Activated gamma-delta T cell (primary cell): ENCODE measurements at places on chromosomes 6 and 20.

DNA sequence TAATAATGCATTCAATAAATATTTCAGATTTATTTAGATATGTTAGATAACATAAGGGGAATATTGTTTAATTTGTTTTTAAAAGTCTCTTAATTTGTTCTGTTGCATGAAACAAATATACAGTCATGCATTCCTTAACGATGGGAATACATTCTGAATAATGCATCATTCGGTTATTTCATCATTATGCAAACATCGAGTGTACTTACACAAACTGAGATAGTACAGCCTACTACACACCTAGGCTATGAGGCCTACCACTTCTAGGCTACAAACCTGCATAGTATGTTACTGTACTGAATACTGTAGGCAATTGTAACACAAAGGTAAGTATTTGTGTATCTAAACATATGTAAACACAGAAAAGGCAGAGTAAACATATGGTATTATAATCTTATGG lies 118.7 kb downstream of the EPHA7 start:
- DNase-seq: no peak

DNA sequence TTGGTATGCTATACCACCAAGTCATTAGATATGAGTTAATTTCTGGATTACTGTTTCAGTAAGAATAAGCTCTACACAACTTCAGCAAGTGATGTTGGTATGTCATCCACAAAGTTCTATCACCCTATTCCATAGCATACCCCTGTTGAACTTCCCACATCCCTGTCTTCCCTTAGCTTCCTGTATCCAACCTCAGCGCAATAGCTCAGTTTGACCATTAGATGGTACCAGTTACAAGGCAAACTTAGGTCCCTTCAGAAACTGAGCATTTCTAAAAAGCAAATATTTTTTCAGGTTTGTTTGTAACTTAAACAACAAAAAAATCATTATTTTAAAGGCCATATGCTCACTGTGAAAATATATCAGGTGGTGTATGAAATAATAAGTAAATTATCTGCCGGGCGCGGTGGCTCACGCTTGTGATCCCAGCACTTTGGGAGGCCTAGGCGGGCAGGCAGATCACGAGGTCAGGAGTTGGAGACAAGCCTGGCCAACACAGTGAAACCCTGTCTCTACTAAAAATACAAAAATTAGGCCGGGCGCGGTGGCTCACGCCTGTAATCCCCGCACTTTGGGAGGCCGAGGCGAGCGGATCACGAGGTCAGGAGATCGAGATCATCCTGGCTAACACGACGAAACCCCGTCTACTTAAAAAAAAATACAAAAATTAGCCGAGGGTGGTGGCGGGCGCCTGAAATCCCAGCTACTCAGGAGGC lies 8.8 kb upstream of the MOG start:
- no peak for DNase-seq

DNA sequence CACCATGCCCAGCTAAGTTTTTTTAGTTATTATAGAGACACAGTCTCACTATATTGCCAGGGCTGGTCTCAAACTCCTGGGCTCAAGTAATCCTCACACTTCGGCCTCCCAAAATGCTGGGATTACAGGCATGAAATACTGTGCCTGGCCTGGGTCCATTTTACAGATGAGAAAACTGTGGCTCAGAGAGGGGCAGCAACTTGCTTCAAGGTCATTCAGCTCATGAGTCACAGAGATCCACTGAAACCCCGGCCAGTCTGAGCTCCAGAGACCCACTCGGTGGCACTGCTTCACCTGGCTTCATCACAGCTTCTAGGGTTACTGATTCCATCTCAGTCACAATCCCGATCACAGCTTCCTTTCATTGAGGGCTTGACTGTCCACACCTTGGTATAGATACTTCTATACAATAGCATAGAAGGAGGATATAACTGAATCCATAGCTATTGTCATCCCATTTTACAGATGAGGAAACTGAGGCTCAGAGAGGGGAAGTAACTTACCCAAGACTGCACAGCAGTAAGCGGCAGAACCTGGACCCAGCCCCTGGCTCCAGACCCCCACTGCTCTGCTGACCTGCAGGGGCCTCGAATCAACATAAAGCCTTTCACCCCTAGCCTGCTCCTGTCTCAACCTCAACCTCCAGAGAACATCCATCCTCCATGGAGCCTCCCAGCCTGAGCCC lies 11.8 kb downstream of the NOL4L start:
- no peak for DNase-seq

GRCh38 chr6:22411376-22412105 lies 114.7 kb upstream of the PRL start:
- no peak for DNase-seq

DNA sequence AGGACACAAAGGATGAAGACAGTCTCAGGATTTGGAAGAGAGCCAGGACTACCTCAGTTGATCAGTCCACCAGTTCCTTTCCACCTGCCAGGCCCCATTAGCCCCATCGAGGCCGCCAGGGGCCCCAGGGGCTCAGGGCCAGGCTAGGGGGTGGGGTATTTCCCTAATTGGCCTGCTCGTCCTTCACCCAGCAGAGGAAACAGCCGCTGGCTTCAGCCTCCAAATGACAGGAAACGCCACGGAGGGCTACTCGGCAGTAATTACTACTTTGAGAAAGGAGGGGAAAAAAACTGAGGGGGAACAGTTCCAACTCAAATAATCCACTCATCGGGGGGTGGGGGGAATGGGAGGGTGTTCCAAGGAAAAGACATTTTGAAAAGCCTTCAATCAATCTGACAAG lies 42.7 kb downstream of the MAFB start:
- no peak for DNase-seq

DNA sequence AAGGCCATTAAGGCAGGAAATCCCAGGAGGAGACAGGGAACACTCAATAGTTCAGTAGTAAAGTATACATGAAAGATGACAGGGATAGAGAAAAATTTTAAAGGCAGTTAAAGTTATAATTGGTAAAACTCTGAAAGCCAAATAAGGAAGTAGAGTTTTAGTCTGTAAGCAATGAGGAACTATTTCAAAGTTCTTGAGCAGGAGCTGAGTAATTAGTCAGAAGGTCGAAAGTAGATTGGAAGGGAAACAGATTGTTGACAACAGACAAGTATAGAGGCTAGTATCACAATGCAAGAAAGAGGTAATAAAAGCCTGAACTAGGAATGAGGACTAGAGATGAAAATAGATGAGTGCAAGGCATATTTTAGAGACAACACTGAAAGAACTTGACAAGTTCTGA lies 150.3 kb downstream of the CDK19 start:
- no peak for DNase-seq

DNA sequence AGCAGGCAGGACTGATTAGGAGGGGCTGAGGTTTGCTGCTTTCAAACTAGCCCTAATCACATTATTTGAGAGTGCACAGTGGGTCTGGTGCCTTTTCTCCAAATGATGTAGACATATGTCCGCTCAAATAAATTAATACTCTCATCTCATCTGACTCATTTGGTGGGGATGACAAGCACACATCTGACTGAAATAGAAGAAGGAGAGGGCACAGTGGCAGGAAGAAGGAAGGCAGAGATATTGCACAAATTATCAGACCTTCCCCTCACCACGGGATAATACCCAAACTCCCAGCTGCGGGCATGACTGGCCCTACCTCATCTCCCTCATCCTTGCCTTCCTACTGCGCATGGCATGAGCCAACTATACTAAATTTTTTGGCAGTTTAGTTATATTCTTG lies 33.9 kb upstream of the TNFRSF21 start:
- DNase-seq: no peak

DNA sequence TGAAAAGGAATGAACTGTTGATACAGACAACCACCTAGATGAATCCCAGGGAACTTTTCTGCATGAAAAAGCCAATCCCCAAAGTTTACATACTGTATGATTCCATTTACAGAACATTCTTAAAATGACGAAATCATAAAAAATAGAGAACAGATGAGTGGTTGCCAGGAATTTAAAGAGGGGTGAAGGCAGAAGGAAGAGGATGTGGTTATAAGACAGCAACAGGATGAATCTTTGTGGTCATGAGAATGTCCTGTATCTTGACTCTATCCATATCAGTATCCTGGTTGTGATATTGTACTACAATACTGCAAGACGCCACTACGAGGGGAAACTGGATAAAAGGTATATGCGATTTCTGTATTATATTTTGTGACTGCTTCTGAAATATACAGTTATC lies 70.1 kb upstream of the EMILIN3 start:
- no peak for DNase-seq

- DNase-seq: no peak
These were observed 95.0 kb upstream of the MLN start for GRCh38 chr6:33898771-33899170.

- no peak for DNase-seq
These were observed 101.1 kb upstream of the CDYL start for GRCh38 chr6:4675121-4675520.

DNA sequence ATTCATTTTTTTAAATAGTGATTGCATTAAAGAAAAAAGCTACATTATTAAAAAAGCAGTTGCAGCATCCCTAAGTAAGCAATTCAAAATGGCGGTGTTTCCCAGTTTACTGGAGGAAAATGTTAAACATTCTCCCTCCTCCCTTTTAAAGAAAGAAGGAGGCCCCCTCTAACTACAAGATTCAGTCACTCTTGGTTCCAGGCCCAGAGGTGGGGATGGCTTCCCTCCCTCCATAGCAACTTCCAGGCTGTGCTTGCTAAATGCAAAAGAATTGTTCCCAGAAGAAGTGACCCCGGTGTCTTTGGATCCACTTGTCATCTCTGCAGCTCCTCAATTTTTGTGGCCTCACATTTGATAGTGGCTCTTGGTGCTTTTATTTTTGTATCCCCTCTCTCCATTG lies 165.9 kb downstream of the SOBP start:
- DNase-seq: no peak

GRCh38 chr6:125668071-125668470 lies 81.4 kb upstream of the HEY2 start:
- no peak for DNase-seq

- DNase-seq: no peak
These were observed 6.2 kb downstream of the TGM2 start for GRCh38 chr20:38158701-38159351.

- no peak for DNase-seq
These were observed 183.6 kb downstream of the JARID2 start for GRCh38 chr6:15429141-15430110.

DNA sequence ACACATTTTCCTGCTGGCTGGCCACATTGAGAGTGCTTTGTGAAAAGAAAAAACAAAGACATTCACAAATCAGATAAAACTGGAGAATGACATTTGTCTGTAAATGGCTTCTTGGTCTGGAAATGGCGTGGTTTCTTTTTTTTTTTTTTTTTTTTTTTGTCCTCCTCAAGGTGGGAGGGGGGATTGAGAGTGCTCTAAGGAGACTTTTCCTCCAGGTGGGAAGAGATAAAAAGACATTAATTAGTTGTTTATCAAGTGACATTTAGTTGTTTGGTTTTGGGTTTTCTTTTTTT lies 40.4 kb downstream of the GNAS start:
- no peak for DNase-seq

GRCh38 chr6:101126501-101126900 lies 245.4 kb upstream of the ASCC3 start:
- DNase-seq: no peak

DNA sequence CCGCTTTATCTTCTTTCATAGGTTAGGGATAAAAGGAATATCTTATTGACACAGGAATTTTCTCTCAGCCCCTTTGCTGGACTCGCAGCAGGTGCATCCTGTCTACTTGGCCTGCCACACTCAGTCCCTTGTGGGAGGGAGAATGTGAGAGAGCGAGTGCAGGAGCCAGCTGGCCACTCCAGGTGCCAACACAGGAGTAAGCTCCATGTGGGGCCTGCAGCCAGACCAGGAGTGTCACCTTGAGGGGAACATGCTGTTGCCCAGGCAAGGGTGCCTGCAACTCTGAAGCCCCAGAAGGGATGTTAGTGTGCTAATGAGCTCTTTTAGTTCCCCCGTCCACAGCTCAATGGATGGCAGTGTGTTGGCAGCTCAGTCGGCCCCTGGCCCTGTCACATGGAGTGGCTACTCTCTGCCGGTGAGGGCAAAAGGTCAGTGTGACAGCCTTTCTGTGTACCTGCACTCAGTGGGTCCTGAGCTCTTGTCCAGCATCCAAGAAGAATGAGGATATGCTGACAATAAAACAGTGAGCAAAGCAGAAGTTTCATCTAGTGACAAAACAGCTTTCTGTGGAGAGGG lies 57.1 kb downstream of the CRYBG1 start:
- no peak for DNase-seq
